ENCODE measurements at places on chromosomes 11 and 22.

GRCh38 chr11:12114193-12115033 is 4.0 kb downstream of the MICAL2 start:
- no peak for DNase-seq

DNA sequence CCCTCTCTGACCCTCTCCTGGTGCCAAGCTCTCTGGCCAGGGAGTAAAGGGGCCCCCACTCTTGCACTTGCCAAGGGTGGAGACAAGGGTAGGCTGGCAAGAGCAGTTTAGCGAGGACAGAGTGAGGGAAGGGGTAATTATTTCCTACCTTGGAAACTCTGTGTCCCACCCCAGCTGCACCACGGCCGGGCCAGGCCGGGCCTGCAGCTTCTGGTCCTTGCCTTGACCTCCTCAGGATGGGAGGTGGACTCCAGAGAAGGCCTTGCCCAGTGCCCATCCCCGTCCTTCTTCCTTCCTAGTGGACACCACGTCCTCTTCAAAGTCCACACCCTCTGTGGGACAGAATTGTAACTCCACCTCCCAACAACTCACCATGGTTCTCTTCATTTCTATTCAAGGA is 18.4 kb upstream of the OSBPL5 start:
- no peak for DNase-seq

DNA sequence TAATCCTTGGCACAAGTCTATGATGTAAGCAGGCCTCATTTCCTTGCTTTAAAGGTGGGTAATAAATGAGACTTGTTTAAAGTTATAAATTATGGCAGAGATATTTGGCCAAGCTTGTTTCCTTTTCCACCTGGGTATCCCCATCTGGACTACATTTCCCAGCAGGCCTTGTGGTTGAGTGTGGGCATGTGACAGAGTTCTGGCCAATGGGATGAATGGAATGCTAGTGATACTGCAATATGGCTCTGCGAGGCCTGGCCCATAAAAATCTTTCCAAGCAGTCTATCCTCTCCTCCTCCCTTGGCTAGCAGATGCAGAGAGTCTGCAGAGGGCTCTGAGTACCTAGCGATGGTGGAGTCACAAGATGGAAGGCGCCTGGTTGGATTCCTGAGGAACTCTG is 102.5 kb downstream of the TIMP3 start:
- peak; percentile 24 for DNase-seq

GRCh38 chr11:6646576-6646917 is 9.1 kb downstream of the DCHS1 start:
- peak; percentile 84 for DNase-seq

DNA sequence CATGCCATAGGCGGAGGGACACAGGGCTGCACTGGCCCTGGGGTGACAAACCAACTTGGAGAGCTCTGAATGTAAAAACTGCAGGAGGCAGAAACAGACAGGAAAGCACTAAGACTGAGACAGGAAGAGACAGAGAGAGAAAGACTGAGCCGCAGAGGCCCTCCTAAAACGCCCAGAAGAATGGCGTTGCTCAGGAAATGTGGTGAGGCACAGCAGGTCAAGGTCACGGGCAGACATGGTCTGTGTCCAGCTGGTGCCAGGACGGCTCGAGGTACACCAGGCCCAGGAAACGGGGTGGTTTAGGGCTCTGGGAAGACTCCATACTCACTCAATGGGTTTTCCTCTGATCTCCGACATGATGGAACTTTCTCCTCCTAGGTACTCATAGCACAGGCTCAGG is 29.1 kb downstream of the MAFF start:
- DNase-seq: no peak

DNA sequence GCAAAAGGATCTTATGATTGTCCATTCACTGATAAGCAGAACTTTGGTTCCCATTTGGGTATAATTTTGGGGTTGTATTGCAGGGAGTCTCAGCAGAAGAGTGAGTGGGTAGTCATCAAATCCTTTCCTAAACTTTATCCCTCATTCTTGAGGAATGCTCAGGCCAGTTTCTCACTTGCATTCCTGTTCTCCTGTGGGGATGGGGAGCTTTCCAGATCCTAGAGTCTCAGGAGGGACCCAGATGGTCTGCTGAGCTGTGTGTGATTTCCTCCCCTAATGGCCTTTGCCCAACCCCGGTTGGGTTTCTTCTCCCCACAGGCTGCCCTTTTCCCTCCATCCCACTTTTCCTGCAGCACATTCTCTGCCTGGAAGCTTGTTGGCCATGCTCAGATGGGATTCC is 79.9 kb downstream of the MIAT start:
- peak; percentile 79 for DNase-seq

GRCh38 chr11:17498475-17498874 is 21.8 kb upstream of the ABCC8 start:
- no peak for DNase-seq

DNA sequence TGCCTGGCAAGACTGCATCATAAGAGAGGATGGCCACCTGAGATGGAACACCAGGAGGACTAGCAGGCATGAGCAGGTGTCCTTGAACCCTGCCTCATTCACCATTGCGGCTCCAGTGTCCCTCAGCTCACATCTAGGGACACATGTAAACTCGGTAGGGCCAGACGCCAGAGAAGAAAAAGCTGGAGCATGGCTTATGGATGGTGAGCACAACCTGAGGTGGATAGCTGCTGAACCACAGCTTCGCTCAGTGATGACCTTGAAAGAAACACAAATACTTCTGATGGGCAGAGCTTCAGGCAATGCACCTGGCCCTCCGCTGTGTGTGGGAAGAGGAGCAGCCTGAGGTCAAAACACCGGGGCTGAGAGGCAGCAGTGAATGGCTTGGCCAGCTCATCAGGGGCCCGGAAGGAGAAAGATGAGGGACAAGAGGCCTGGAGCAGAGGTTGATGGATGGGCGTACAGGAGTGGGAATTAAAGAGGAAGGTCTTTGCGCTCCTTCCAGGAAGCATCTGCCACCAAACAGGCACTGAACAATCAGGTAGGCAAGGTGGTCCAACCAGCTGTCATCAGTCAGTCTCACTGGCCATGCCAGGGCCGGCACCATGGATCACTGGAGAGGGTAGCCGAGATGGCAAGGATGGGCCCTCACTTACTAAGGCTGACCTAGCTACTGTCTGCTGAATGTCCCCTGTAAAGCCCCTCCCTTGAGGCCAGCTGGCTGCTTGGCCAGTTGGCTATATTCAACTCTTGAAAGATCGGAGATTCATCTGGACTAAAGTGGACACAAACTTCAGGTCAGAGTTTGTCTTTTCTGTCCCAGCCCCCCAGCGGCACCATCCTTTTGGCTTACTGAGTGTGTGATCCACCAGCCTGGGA is 89.7 kb downstream of the MYEOV start:
- DNase-seq: no peak

DNA sequence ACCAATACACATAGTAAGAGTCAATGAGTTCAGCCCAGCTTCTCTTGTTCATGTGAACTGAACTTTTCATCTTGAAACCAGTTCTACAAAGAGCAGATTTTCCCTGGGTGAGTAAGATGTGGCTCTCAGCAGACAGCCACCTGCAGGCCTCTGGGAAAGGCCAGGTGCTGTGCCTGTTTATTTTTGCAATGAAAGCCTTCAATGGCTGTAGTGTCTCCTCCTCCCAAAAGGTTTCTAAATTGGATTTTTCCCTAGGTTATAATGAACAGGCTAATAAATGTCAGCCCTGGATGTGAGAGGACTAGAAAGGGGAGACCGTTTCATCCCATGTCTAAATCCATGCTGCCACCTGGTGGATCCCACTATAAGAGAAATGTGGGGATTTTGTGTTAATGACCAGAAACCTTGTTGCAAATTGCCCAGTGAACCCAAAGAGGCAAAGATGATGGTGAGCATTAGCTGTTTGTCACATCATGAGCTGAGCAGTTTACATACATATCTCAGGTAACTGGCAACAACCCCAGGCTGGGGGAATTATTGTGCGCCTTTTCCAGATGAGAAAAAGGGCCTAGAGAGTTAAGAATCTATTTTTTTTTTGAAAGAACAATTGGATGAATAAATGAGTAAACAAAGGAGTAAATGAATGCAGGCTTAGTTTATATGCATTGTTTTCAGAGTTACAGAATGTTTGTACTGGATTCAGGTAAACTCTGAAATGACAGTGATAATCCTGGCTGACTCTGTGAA is 12.7 kb downstream of the C11orf91 start:
- DNase-seq: peak; percentile 77

DNA sequence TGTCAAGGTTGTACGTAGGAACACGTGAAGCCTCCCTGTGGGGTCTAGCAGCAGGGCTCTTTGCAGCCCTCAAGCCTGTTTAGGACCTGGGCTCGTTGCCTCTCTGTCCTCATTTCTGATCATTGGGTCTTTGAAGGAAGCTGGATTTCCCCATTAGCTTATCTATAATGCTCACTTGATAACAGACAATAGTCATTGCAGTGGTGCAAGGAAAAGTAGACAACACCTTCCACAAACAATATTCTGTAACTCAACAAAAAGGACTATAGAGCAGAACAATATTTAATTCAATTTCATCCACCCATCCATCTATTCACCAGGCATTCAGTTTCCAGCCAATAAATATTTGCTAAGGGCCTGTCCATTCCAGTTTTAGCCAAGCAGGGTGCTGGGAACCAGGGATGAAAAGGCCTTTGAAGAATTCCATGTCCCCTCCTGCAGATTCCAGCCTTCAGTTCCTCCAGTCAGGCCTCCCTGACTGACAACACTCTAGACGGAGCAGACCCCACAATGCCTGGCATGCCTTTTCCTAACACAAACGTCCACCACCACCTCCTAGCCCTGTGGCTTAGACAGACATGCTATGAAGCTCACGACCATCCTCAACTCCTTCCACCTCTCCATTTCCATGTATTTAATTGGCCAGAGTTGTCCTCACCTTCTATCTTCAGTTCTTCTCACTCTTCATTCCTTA is 12.7 kb upstream of the POLD3 start:
- no peak for DNase-seq

DNA sequence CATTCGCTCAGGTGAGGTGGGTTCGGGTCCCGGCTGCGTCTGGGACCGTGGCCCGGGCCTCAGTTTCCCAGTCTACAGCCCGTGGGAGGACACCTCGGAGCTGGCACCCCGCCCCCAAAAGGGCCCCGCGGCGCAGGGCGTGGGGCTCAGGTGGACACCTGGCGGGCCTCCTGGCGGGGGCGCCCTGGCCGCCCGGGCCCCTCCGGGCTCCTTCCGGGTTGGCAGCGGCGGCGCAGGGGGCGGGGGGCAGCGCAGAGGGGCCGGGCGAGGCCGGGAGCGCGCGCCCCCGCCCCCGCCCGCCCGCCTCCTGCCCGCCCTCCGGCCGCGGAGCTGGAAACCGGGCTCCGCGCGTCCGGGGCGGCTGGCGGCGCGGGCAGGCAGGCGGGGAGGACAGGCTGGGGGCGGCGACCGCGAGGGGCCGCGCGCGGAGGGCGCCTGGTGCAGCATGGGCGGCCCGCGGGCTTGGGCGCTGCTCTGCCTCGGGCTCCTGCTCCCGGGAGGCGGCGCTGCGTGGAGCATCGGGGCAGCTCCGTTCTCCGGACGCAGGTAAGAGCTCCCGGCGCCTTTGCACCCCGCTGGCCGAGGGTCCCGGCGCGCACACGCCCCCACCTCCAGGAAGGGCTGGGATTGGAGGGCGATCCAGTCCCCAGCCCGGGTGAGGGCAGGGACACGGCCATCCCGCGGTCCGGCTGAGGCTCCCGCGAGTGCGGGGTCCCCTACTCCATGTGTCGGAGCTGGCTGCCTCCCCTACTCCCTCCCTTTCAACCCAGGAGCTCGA is at the start of gene EMID1:
EMID1 (plus strand) TSS at position 303 of the 778 bp plus-strand sequence; CDS start at position 446, 143 bp downstream.
- no peak for DNase-seq

- DNase-seq: no peak
Observed at GRCh38 chr11:60952742-60953170, 780 bp upstream of the SLC15A3 start.

GRCh38 chr11:113577356-113578032 is 102.3 kb upstream of the DRD2 start:
- DNase-seq: no peak

GRCh38 chr11:17077240-17077519 is 287 bp downstream of the RPS13 start:
- no peak for DNase-seq

- DNase-seq: no peak
Observed at GRCh38 chr22:26975865-26976264, 318.5 kb downstream of the MIAT start.

DNA sequence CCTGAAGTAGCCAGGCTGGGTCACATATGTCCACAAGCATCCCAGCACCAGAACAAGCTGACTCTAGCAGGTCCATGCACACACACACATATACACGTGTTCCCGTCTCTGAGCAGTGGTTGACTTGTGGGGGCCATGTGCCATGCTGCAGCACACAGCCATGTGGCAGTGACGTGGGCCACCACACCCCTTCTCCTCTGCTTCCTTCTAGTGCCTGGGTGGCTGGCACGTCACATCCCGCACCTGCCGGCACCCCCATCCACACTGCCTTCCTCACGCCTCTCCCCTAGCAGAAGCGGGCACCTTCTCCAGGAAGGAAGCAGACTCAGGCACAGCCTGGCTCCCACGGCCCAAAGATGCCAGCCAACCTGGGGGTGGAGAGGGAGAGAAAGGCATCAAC is 9.5 kb downstream of the SYT7 start:
- no peak for DNase-seq

DNA sequence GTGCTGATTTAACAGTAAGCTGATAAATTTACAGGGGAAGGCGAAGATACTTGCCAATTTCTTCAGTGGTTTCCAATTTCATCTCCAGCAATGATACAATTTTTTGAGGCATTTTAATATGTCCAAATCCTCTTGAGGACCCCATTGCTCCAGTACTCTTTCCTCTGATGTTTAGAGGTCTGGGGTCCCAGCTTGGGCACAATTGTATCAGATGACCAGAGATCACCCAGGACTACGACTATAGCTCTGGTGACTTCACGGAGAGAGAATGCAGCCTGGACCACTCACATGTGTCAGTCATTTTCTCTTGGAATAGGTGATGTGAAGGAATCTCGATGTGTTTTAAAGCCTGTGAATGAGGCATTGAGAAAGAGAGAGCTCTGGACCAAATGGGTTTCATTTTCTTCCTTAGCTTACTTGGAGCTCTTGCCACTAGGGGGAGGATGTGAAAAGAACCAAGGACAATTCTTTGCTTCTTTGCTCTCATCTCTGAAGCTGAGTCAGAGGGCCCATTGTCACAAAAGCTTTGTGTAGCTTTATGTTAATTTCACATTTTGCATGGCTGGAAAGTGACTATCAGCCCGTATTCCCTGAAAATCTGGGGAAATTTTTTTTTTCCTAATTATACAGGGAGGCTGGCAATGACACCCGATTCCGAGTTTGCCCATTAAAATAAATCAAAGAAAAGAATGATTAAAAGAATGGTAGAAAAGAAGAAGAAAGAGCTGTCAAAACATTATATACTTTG is 6.7 kb upstream of the CCDC90B start:
- peak; percentile 74 for DNase-seq

DNA sequence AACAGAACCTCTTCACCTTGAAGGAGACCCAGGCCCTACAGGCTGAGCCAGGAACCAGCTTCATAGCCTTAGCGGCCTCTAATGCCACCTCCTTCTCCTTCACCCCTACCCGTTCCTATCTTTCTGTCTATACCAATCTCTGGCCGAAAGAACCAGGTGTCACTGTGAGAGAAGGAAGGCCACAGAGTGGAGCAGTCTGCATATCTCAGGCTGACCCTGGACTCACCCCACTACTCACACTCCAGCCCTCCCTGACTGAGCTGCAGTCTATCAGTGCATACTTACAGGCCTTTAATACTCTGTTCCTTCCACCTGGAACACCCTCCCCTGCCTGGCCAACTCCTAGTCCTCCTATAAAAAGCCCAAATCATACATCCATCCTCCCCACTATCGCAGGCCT is 32.7 kb downstream of the ARAP1 start:
- no peak for DNase-seq

GRCh38 chr11:102521121-102521520 is 9.4 kb downstream of the MMP7 start:
- DNase-seq: no peak
